ENCODE measurements at places on chromosomes 12 and 14. TPM values are rescaled to one million over a fixed set of nuclear protein-coding genes. Genes with fewer than 3 reads are reported as not detected.

The BICDL1 gene
- 0.36 TPM for polyA plus RNA-seq

The GALC gene
- polyA plus RNA-seq: 7.1 TPM

The KLHDC2 gene
- polyA plus RNA-seq: 40.2 TPM

The HRK gene
- polyA plus RNA-seq: 0.25 TPM

The LUM gene
- 92.4 TPM for polyA plus RNA-seq

The HSPA2 gene
- polyA plus RNA-seq: 6.6 TPM

The OASL gene
- 3.1 TPM for polyA plus RNA-seq

The COX8C gene
- not detected for polyA plus RNA-seq

The FKBP4 gene
- polyA plus RNA-seq: 18.2 TPM

The JPH4 gene
- 0.23 TPM for polyA plus RNA-seq

The PARP2 gene
- polyA plus RNA-seq: 13.4 TPM

The DAO gene
- not detected for polyA plus RNA-seq

Data from aorta (tissue), 5 donors.